Aorta (tissue), 5 donors: ENCODE measurements at places on chromosomes 7 and 10.
A peak's percentile ranks its signal among the peaks of the same experiment; 100 is the strongest.

DNA sequence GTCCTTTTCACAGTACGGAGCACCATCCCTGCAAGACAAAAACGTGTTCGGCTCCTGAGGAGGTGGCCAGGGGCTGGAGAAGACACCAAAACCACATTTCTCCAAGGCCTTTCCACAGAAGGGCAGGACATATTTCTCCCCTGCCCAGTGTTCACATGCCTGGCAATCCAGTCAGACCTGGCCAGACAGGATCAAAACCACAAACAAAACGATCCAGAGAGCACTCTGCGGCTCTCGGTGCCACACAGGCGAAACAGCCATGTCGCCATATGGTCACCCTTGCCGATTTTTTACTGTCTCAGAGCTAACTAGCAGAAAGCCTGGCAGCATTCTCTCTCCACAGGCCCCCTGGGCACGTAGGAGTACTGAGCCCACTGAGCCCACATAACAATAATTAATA, 113.0 kb downstream of the ABLIM1 start:
- no peak for DNase-seq

DNA sequence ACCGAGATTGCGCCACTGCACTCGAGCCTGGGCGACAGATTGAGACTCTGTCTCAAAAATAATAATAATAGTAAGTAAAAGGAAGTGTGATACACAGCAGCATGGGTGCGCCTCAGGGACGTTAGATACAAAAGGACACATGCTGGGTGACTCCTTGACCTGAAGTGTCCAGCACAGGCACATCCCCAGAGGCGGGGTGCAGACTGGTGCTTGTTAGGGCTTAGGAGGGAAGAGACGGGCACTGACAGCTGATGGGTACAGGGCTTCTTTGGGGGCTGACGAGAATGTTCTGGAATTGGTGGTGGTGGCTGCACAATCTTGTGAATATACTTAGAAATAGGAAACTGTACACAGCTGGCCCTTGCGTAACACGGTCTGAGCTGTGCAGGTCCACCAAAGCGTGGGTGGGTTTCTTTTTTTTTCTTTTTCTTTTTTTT, 61.8 kb upstream of the DNAJB6 start:
- no peak for DNase-seq

- no peak for DNase-seq
These were observed 6.3 kb upstream of the CDH23 start for GRCh38 chr10:71390461-71390835.

GRCh38 chr10:11319990-11320602, 291.4 kb downstream of the USP6NL start:
- DNase-seq = no peak

DNA sequence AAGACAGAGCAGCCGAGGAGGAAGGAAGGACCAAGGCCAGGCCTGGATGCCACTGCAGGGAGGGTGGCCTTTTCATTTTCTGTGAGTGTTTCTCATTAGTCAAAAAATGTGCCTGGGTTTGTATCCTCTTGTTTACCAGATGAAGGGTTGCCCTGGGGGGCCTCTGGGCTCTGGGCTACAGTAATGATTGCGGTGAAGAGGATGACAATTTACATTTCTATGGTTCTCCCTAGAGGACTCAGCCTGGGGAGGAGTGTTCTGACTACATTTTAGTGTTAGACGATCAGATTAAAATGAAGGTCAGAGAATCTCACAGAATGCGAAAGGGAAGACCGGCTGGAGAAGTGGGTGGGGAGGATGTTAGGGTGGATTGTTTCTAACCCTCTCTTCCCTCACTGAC, 108.0 kb upstream of the KMT2C start:
- no peak for DNase-seq

DNA sequence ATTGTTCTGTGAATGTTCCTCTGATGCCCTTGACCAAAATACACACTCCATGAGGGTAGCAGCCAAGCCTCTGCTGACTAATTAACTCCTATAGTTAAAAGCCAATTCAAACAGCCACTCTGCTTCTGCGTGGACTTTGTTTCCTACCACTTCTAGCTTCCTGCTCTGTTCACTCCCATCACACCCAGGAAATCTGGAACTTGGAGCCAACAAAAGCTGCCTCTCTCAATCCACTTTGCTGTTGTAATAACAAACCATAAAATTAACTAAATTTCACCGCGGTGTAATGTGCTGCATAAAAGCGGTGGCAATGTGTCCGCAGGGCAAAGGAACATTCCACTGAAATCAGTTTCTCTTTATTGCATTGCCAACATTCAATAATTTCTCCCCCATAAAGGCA, 239.5 kb downstream of the PLXNA4 start:
- no peak for DNase-seq

- no peak for DNase-seq
These were observed 147.2 kb downstream of the SEM1 start for GRCh38 chr7:96562458-96562857.

DNA sequence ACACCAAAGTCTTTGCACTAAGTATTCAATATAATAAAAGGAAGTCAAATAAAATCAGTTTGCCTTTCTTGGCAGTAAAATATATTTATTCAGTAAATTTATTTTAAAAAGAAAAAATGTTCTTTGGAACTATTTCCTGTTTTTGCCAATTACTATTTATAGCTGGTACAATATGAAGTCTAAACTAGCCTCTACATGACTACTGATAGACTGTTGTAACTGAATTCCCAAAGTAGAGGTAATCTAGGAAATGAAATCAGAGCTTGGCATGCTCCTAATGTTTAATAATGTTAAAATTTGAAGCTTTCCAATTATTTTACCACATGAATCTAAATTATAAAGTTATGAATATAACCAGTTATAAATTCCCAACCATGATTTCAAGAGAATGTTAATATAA, 385.5 kb downstream of the SEMA3D start:
- DNase-seq = no peak

GRCh38 chr10:95246582-95247051, 44.2 kb downstream of the PDLIM1 start:
- peak; percentile 82 for DNase-seq

GRCh38 chr7:155062411-155062810, 7.7 kb upstream of the HTR5A start:
- DNase-seq = no peak

- no peak for DNase-seq
These were observed 27.1 kb upstream of the PRKCQ start for GRCh38 chr10:6607182-6607581.

DNA sequence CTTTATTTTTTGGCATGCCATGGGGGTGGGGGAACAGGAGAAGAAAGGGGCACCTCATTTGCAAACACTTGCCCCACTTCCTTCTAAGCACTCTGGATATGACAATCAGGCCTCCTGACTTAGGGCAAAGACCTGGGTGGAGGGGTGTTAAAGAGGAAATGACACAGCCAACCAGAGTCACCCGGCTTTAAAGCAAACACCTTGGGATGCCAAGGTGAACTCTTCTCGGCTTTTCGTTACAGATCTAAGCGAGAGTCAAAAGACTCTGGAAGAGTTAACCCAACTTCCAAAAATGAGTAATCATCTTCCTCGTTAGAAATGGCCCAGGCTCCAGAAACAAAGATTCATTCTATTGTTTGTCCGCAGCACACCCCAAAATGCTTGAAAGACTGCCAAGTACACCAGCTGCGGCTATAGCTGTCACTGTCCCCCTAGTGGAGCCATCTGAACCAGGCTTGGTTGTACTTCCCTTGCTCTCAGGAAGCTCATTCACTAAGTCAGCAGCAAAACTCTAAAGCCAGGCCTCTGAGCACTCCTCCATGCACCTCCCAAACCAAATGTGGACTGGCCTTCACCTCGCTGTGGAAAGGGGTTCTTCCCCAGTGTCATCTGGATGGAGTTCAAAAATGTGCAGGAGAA, 24.8 kb downstream of the FAM53B start:
- DNase-seq = no peak
